ENCODE measurements at places on chromosomes 3 and 15.

DNA sequence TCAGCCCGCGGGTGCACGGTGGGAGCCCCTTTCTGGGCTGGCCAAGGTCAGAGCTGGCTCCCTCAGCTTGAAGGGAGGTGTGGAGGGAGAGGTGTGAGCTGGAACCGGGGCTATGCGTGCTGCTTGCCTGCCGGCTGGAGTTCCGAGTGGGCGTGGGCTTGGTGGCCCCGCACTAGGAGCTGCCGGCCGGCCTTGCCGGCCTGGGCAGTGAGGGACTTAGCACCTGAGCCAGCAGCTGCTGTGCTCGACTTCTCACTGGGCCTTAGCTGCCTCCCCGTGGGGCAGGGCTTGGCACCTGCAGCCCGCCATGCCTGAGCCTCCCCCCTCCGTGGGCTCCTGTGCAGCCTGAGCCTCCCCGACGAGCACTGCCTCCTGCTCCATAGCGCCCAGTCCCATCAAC lies 36.0 kb downstream of the TRH start:
- no peak for DNase-seq

DNA sequence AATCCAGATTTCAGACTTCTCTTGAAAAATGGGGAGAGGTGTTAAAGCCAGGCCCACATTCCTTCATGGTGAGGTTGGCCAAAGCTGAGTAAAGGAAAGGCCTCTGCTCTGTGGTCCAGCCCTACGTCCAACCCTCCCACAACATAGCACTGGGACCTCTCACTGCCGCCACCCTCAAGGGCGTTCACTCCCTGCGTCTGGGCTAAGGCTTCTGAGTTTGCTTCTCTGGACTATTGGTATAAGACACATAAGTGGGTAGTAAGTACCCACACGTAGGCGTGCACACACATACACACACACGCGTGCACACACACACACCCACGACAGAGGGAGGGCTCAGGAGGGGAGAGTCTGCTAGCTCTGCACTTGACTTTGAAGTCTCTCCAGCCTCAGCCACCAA lies 80.2 kb upstream of the PXYLP1 start:
- no peak for DNase-seq

GRCh38 chr3:179653096-179653797 lies 407 bp downstream of the USP13 start:
- DNase-seq, result peak; percentile 37

DNA sequence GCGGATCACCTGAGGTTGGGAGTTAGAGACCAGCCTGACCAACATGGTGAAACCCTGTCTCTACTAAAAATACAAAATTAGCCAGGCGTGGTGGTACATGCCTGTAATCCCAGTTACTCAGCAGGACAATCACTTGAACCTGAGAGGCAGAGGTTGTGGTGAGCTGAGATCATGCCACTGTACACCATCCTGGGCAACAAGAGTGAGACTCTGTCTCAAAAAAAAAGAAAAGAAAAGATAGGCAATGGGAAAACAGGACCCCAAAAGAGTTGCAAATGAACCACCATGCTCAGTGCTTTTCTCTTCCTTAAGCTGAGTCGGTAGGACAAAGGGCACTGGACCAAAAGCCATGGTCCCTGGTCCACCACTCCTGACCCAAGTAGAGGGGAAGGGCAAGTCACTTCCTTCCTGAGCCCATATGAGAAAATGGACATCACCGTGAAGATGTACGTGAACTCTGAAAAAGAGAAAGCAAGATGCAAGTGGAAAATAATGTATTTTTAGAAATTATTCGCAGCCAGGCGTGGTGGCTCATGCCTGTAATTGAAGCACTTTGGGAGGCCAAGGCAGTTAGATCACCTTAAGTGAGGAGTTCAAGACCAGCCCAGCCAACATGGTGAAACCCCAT lies 2.6 kb downstream of the ITGB5 start:
- no peak for DNase-seq

DNA sequence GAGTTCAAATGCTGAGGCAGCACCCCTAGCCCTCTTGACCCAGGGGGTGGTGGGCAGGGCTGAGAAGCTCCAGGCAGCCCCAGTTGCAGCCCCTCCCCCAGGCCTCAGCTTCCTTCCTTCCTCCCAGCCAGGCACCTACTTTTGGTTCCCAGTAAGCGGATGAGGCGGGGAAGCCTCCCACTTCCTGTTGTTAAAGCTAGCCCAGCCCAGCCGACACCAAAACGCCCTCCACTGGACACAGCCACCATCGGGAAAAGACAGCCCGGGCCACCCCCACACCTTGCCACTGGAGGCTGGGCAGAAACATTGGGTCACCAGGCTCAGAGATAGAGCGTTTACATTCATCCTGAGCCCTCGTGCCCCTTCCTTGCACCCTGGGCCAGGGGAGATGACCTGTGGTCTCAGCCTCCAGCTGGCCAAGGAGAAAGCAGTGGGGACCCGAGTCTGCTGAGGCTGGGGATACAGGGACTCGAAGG lies 3.5 kb downstream of the DUSP7 start:
- DNase-seq, result peak; percentile 23

DNA sequence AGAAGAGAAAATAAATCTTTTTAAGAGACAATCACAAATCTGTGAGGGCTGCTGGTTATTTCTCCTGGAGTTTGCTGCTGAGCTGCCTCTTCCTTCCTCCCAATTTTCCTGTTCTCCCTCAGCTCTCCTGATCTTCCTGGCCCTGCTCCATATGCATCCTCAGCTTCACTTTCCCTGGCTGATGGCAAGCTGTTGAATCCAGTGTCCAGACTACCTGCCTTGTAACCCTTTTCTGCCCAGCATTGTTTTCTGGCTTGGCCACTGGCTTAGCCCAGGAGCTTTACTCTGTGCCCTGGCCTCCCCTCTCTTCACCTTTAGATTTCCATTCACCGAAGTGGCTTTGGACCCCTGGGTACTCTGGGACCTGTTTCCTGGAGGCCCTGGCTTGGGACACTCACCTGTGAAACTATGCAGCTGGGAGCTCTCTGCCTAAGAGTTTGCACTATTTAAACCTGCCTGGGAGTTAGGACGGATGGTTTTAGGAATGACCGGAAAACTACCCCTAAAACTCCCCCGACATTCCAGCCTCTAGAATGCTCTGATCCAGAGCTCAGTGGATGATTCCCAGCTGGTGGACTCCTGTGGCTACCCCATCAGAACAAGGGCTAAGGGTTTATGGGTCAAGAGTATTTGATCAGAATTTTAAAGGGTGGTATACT lies 90.0 kb downstream of the RBPMS2 start:
- no peak for DNase-seq

DNA sequence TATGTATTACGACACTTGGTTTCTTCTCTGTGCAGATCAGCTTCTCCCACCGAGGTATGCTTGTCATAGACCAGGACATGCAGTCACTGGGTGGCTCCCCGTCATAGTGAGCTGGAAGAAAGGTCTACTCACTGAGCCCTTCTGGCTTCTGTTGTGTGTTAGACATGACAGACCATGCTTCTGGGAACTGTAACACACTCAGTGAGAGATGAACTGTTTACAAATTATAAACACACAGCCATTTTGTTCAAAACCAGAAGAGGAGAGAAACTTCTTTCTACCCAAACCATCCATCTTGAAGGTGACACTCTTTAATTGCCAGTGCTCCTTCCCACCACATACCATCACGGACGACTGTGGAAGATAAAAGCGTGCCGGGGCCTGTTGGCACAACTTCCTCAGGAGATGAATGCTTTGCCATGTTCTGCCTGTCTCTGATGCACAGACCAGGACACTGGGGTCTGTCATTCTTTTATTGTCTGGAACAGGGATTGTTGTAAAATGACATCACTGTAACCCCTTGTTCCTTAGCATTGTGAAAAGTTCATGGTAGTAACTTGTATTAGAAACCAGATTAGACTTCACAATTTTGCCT lies 214.3 kb downstream of the MCTP2 start:
- no peak for DNase-seq

DNA sequence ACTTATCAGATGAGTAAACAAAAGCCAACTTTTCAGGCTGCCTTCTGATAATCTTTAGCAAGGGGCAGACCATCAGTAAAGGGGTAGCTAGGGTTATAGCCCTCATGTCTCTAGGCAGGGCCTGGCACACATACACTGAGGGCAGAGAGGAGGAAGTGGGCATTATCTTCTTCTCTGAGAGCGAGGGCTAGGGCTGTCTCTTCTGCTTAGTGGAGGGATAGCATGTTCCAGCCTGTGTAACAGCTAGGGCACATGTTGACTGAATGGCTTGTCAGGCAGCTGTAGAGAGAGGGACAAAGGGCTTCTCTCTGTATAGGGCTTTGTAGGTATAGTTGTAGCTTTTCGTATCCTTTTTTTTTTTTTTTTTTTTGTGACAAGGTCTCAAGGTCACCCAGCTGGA lies 17.8 kb downstream of the CRTC3 start:
- no peak for DNase-seq

GRCh38 chr15:92277776-92278175 lies 115.9 kb upstream of the ST8SIA2 start:
- DNase-seq, result no peak

- DNase-seq, result peak; percentile 54
Observed at GRCh38 chr15:89361451-89362202, 27.0 kb upstream of the POLG start.

DNA sequence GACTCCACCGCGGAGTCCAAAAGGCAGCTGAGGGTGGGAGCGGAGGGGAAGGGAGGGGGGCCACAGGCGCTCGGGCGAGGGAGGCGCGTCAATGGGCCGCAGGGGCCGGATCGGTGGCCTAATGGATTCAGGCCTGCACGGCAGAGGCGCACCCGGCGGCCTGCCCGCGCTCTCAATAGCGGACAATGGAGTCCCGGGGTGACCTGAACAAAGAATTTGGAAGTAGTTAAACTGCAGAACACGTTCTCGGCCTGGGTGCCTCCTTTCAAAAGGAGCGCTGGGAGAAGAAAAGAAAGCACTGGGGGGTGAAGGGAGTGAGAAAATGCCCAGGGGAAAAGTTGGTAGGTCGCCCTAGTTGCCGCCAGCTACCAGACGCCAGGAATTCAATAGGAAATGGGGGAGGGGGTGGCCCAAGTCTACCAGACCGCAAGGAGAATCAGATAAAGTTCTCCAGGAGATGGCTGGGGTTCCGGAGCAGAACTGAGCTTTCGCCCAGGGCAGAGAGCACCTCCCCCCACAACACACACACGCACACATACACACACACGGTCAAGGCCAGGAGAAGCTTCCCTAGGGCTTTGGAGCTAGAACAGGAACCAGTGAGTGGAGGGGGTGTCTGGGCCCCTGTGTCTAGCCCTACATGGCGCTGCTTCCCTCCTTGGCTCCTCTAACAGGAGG lies 25.8 kb upstream of the POLG start:
- DNase-seq, result no peak

DNA sequence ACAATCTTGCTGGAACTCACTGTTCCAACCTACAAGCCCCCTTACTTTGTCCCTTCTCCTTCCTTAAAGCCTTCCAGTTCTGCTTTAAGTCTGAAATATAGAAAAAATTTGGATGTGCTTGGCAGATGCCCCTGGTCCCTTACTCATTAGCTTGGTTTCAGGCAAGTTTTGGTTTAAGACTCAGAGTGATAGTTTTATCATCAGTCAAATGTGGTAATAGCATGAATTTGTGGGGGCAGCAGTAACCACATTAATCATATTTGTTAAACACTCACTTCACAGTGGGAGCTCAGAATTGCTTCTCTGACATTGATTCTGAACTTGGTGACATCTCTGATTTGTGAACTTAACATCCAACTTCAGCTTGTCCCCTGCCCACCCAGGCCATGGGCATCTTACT lies 58.3 kb upstream of the ALDH1A3 start:
- no peak for DNase-seq

DNA sequence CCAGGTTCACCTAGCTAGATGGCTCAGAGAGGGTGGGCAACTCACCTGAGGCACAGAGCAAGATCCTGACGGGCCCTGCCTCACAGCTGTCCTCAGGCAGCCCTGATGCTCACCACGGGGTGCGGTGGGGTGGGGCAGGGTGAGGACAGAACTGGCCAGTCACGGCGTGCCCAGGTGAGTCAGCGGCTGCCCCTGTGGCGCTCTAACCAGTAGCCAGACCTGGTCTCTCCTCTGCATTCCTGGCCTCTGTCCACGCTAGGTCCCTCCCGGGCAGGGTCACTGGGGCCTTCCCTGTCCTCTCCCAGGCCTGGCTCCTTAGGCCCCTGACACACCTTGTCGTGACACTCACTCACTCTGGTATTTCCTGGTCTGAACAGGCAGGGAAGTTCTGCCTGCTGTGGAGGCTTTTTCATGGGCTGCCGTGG lies 901 bp downstream of the ALS2CL start:
- no peak for DNase-seq

GRCh38 chr3:66722675-66723074 lies 221.9 kb upstream of the LRIG1 start:
- DNase-seq, result no peak

DNA sequence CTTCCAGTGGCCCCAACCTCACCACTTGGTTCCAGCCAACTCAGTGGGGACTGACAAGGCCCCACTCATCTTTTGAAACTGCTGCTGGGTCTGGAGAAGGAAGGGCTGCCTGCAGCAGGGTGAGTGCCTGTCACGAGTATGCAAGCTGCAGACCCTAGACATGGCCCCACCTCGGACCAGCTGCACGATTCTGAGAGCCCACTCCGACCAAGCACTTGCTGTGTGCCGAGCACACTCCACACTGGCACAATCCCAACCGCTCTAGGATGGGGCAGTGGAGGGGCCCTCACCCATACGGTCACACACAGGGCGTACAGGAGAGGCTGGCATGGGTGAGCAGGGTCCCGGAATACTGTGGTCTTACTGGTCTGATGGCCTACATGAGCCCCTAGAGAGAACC lies 8.0 kb upstream of the PLXND1 start:
- no peak for DNase-seq

GRCh38 chr3:12423131-12423530 lies 61.1 kb upstream of the TSEN2 start:
- DNase-seq, result no peak

- no peak for DNase-seq
Observed at GRCh38 chr3:113662824-113663223, 33.6 kb downstream of the USF3 start.

DNA sequence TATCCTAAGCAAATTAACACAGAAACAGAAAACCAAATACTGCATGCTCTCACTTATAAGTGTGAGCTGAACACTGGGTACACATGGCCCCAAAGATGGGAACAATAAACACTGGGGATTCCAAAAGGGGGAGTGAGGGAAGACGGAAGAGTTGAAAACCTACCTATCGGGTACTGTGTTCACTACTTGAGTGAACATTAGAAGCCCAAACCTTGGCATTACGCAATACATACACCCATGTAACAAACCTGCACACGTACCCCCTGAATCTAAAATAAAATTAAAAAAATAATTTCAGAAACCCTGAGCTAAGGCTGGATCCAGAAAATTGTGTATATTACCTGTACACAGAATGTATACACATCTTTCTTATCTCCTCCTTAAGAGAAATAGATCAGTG lies 42.8 kb upstream of the C3orf70 start:
- DNase-seq, result no peak

- no peak for DNase-seq
Observed at GRCh38 chr15:101137312-101137940, 114.4 kb downstream of the CHSY1 start.

DNA sequence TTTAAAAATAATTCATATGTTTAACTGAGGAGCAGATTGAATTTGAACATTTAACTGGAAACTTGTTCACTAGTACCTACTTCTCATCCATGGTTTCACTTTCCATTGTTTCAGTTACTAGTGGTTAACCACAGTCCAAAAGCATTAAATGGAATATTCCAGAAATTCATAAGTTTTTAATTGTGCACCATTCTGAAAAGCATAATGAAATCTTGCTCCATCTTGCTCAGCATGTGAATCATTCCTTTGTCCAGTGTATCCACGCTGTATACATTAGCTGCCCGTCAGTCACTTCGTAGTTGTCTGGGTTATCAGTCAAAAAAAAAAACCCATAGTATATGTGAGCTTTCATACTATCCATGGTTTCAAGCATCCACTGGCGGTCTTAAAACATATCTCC lies 217.6 kb downstream of the TPRG1 start:
- no peak for DNase-seq

Measured in T-helper 9 cell (primary cell).